ENCODE measurements at places on chromosomes 4 and X. TPM values are rescaled to one million over a fixed set of nuclear protein-coding genes. Genes with fewer than 3 reads are reported as not detected.

- DNase-seq, result no peak
- H3K27ac ChIP-seq, result no peak overlapping the region
- no peaks in the 10 kb centered on the region for H3K27me3 ChIP-seq
- H3K4me1 ChIP-seq, result no peaks in the 10 kb centered on the region
- H3K36me3 ChIP-seq, result no peaks in the 10 kb centered on the region
These were observed 100.2 kb upstream of the GRIA3 start for GRCh38 chrX:123083924-123084323.

DNA sequence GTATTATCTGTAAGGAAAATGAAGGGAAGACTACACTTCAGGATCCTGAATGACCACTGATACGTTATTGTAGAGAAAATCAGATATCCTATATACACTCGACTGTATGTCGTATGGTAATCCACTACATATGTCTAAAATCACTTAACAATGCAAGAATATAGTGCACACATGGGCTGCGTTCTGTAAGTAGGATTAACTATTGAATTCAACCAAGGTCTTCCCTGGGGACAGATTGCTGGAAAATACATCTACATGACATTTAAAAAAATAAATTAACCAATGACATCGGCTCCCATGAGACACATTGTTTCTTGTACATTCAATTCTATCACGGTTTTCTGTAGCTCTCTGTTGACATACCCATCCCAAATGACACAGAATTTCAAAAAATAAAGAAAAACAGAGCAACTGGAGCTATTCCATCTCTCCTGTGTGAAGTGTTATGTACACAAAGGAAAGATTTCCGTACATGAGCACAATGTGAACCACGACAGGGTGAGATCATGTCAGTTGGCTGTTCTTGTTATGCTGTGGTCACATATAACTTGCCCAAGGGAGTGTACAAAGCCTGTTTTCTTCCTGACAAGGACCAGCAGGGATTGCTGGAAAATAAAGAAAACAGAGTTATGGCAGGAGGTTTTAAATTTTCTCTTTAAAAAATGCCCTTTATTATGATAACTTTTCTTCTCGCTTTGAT is 6.1 kb downstream of the ENOX2 start:
- no peak overlapping the region for H3K27ac ChIP-seq
- no peak for DNase-seq
- peaks cover 2% of the 10 kb centered on the region for H3K4me1 ChIP-seq
- H3K27me3 ChIP-seq, result no peaks in the 10 kb centered on the region

DNA sequence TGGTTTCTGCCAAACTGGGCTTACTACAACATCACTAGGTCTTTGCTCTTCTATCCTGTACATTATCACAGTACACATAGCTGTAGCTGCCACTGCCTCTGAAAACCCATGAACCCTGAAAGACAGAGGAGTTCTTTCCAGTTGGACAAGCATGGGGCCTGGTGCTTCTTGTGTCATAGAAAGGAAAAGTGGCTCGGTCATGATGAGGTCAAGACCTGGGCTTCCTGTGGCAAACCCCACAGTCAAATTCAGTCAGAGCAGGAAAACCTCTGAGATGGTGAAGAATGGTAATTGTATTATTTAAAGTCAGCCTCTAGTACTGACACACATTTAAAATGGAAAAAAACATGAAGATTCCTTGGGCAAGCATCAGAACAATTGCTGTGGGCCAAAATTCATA is 133.3 kb upstream of the PRPS2 start:
- H3K4me3 ChIP-seq, result no peak overlapping the region
- H3K36me3 ChIP-seq, result no peaks in the 10 kb centered on the region
- no peak for DNase-seq
- no peaks in the 10 kb centered on the region for H3K4me1 ChIP-seq
- no peaks in the 10 kb centered on the region for H3K27me3 ChIP-seq

GRCh38 chrX:101108284-101108683 is 10.3 kb downstream of the CENPI start:
- no peaks in the 10 kb centered on the region for H3K4me1 ChIP-seq
- DNase-seq, result no peak
- no peaks in the 10 kb centered on the region for H3K36me3 ChIP-seq

GRCh38 chr4:23001478-23001877 is 308.7 kb downstream of the GBA3 start:
- no peak overlapping the region for H3K4me3 ChIP-seq
- DNase-seq, result no peak
- no peaks in the 10 kb centered on the region for H3K36me3 ChIP-seq
- H3K4me1 ChIP-seq, result no peaks in the 10 kb centered on the region

DNA sequence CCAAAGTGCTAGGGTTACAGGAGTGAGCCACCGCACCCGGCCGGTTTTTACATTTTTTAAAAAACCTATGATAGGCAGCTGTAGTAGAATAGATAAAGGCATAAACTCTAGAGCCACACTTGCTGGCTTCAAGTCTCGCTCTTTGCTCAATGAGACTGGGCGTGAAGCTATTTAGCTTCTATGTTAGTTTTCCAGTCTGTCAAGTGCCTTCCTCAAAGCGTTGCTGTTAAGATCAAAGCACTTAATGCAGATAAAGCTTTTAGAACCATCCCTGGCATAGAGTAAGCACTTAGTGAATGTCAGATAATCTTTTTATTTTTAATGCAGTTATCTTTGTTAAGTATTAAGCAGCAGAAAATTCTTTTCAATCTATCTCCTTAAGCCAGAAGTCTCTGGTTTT is 42.0 kb upstream of the BMPR1B start:
- H3K27ac ChIP-seq, result no peak overlapping the region
- H3K4me3 ChIP-seq, result no peak overlapping the region
- no peaks in the 10 kb centered on the region for H3K27me3 ChIP-seq
- no peak for DNase-seq
- H3K4me1 ChIP-seq, result no peaks in the 10 kb centered on the region
- no peaks in the 10 kb centered on the region for H3K36me3 ChIP-seq

DNA sequence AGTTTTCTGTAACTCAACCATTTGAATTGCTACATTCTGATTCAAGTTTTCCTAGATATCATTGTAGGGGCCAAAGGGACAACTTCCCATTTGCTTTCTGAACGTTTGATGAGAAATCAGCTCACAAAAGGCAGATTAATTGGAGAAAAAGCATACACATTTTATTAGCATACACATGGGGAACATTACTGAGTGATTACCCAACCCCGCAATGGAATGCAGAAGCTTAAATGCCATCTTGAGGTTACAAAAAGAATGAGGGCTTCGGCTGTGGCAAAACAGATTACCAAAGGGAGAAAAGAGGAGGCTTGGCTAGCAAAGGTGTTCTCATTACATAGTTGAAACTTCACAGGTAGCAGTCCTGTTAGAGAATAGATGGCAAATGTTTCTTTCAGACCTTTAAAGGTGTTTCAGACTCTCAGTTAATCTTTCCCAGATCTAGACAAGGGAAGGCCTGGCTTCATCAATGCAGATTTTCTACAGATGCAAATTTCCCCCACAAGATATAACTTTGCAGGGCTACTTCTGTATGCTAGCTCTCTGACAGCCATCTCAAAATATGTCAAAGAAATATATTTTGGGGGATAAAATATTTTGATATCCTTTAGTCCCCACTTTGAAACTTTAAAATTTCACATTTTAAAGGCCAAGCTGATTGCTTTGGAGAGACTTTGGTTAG is 26.5 kb upstream of the HERC6 start:
- H3K4me3 ChIP-seq, result no peak overlapping the region
- no peaks in the 10 kb centered on the region for H3K36me3 ChIP-seq
- DNase-seq, result no peak
- no peaks in the 10 kb centered on the region for H3K27me3 ChIP-seq
- no peak overlapping the region for H3K27ac ChIP-seq
- H3K4me1 ChIP-seq, result no peaks in the 10 kb centered on the region

- no peak overlapping the region for H3K4me3 ChIP-seq
- H3K27me3 ChIP-seq, result no peaks in the 10 kb centered on the region
- H3K36me3 ChIP-seq, result no peaks in the 10 kb centered on the region
- H3K4me1 ChIP-seq, result no peaks in the 10 kb centered on the region
- no peak overlapping the region for H3K27ac ChIP-seq
- DNase-seq, result no peak
These were observed 38.6 kb downstream of the UNC5C start for GRCh38 chr4:95510145-95510544.

DNA sequence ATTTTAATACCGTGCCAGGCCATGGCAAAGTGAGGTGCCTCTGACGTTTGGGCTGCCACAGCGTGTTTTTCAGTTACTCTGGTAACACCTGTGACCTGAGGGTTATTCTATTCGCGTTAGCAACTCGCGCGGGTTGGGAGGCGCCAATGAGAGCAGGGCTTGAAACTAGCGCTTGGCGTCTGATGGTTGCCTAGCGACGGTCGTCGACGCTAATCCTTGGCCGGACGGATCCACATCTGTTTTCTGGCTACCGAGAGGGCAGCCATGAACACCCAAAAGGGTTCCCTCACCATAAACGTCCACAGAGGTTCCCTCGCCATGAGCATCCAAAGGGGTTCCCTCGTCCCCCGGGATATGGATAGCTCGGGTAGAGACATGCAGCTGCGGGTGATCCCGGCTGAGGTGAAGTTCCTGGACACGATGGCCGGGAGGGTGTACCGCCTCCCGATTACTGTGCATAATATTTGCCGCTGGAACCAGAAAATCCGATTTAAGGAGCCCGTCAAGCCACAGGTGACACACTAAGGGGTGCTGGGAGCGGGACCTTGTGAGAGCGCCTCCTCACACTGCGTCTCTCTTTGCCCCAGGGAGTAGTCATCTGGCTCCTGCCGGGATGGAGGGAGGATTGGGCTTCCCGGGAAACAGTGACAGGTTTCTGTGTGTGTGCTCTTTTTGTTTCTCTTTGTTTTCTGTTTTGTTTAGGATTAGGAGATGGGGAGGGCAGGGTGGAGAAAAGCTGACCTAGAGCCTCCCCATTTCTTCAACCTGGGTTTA is at the start of gene CFAP47:
CFAP47 (plus strand) TSS at position 199 of the 774 bp plus-strand sequence; CDS start at position 265, 66 bp downstream.
- no peak within 1 kb of the TSS for H3K4me3 ChIP-seq
- DNase-seq, result no peak
- no peaks in the 10 kb centered on the region for H3K36me3 ChIP-seq
- no peaks in the 10 kb centered on the region for H3K4me1 ChIP-seq

DNA sequence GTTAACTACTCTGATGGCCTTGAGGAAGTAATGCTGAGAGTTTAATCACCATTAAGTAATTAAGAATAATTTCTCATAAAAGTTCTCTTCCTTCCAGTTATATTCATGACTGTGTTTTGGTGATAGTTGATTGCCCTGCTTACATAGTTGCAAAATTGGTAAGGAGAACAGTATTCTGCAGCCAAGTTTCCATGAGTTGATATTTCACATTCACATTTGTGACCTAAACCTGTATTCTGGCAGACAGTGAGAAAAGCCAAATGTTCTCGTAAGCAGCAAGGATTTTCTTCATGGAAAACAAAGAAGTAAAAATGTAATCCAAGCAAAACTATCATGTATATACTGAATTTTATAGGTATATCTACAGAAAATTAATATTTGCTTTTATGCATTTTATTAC is 187.8 kb upstream of the NUDT6 start:
- no peak for DNase-seq
- no peak overlapping the region for H3K4me3 ChIP-seq
- H3K27ac ChIP-seq, result no peak overlapping the region
- H3K4me1 ChIP-seq, result no peaks in the 10 kb centered on the region
- H3K27me3 ChIP-seq, result no peaks in the 10 kb centered on the region

DNA sequence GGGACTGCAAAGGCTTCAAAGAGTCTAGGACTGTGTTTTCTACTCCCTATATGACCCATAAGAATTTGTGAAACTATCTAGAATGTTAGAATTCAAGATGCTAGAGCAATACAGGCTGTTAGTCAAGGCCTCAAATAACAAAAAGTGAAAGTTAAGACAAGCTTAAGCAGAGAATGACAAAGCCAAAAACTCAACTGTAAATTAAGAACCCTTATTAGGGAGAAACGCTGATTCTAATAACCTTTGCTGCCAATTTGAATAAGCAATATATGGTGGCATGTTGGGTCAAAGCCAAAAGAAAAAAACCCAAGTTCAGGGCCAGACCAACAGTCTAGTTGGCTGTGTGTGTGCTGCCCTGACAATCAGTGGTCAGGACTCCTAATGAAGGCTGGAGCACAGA is 160.0 kb downstream of the INPP4B start:
- no peaks in the 10 kb centered on the region for H3K27me3 ChIP-seq
- H3K4me3 ChIP-seq, result no peak overlapping the region
- H3K36me3 ChIP-seq, result no peaks in the 10 kb centered on the region

DNA sequence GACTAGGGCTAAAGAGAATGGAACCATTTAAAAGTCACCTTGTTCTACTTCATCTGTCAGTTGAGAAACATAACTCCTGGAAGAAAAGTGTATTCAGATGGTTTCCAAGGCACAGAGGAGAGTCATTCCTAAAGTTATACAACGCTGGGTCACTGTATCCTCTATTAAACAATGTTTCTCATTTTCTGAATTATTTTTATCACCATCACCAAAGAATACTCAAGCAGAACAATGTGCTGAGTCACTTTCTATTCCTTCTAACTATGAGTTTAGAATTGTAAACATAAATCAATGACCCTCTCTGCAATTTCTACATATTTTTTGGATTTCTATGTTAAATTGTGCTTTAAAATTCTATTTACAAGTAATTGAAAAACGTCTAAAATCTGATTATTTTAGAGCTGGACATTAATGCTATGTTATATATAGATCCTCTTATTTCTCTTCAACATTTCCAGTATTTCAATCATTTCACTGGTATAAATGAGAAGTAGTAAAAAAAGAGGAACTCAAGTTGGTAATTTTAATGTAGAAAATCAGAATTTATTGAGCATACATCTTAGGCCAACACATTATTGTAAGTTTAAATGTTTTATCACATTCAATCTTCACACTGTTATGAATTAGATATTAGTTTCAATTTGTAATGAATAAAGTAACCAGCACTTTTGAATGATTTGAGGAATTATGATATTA is 7.5 kb downstream of the DTHD1 start:
- no peaks in the 10 kb centered on the region for H3K4me1 ChIP-seq
- no peak for DNase-seq
- H3K27ac ChIP-seq, result no peak overlapping the region
- H3K4me3 ChIP-seq, result no peak overlapping the region
- no peaks in the 10 kb centered on the region for H3K36me3 ChIP-seq
- no peaks in the 10 kb centered on the region for H3K27me3 ChIP-seq

GRCh38 chr4:188858696-188859095 is 719.5 kb downstream of the TRIML1 start:
- H3K4me3 ChIP-seq, result no peak overlapping the region
- H3K4me1 ChIP-seq, result no peaks in the 10 kb centered on the region
- no peak for DNase-seq
- H3K27ac ChIP-seq, result no peak overlapping the region
- H3K27me3 ChIP-seq, result no peaks in the 10 kb centered on the region
- H3K36me3 ChIP-seq, result no peaks in the 10 kb centered on the region

GRCh38 chr4:100100985-100101384 is 89.3 kb downstream of the DDIT4L start:
- H3K4me3 ChIP-seq, result no peak overlapping the region
- no peak overlapping the region for H3K27ac ChIP-seq
- no peaks in the 10 kb centered on the region for H3K36me3 ChIP-seq
- H3K4me1 ChIP-seq, result no peaks in the 10 kb centered on the region
- DNase-seq, result no peak
- H3K27me3 ChIP-seq, result no peaks in the 10 kb centered on the region

The GPR34 gene
- 16.4 TPM for total RNA-seq

The TCEAL9 gene
- total RNA-seq, result 203 TPM

The TEX13C gene
- not detected for total RNA-seq

The GPR119 gene
- total RNA-seq, result not detected

The HDAC8 gene
- 19.2 TPM for total RNA-seq

The MAGEE1 gene
- total RNA-seq, result 5.3 TPM

The KLHL5 gene
- 45.9 TPM for total RNA-seq

The P2RY4 gene
- total RNA-seq, result not detected

The LDB2 gene
- 27.4 TPM for total RNA-seq

The PLXNB3 gene
- 0.46 TPM for total RNA-seq

Measured in ovary (tissue), 10 donors.